CD14-positive monocyte (primary cell): ENCODE measurements at places on chromosomes 3 and 15. TPM values are rescaled to one million over a fixed set of nuclear protein-coding genes. Genes with fewer than 3 reads are reported as not detected.

DNA sequence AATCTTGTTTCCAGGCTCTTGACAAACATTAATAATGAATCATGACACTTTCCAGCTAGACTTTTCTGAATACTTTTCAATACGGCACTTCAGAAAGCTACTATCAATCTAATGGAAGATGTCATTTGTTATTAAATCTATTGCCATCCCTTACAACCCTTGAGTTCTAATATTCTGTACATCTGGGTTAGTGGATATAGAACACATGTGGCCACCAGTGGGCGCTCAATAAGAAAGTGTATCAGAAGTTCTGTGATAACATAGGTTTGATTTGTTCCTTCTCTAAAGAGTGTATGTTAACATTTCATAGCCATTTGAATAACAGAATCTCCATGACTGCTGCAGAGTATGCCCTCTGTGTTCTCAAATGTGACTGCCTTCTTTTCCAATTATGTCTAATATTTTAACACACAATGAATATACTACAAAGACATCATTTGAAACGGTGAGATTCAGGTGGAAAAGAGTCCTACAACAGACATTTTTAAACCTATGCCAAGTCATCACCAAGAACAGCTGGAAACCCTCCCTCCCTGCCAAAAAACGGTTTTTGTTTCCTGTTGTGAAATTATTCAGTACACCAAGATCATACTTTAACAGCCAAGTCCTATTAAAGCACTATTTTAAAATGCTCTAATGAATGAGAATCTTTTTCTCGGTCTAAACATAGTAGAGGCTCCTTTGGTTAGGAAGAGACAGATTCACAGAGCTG, 22.2 kb downstream of the ALDH1A2 start:
- peaks cover 4% of the 10 kb centered on the region for H3K4me1 ChIP-seq
- H3K27me3 ChIP-seq: no peaks in the 10 kb centered on the region
- no peak overlapping the region for H3K27ac ChIP-seq
- no peak overlapping the region for H3K4me3 ChIP-seq

GRCh38 chr15:25892126-25892525, 29.0 kb upstream of the ATP10A start:
- H3K27me3 ChIP-seq: no peaks in the 10 kb centered on the region
- no peak for DNase-seq
- no peak overlapping the region for H3K4me3 ChIP-seq
- no peaks in the 10 kb centered on the region for H3K4me1 ChIP-seq
- H3K27ac ChIP-seq: no peak overlapping the region

GRCh38 chr3:17823036-17823435, 80.6 kb upstream of the TBC1D5 start:
- DNase-seq: no peak
- no peak overlapping the region for H3K4me3 ChIP-seq
- no peaks in the 10 kb centered on the region for H3K36me3 ChIP-seq
- H3K4me1 ChIP-seq: no peaks in the 10 kb centered on the region
- no peak overlapping the region for H3K27ac ChIP-seq
- H3K27me3 ChIP-seq: no peaks in the 10 kb centered on the region

- peaks cover 7% of the 10 kb centered on the region for H3K4me1 ChIP-seq
- no peaks in the 10 kb centered on the region for H3K27me3 ChIP-seq
- DNase-seq: no peak
- H3K4me3 ChIP-seq: no peak overlapping the region
- no peak overlapping the region for H3K27ac ChIP-seq
Observed at GRCh38 chr3:5297895-5298294, 110.4 kb downstream of the EDEM1 start.

DNA sequence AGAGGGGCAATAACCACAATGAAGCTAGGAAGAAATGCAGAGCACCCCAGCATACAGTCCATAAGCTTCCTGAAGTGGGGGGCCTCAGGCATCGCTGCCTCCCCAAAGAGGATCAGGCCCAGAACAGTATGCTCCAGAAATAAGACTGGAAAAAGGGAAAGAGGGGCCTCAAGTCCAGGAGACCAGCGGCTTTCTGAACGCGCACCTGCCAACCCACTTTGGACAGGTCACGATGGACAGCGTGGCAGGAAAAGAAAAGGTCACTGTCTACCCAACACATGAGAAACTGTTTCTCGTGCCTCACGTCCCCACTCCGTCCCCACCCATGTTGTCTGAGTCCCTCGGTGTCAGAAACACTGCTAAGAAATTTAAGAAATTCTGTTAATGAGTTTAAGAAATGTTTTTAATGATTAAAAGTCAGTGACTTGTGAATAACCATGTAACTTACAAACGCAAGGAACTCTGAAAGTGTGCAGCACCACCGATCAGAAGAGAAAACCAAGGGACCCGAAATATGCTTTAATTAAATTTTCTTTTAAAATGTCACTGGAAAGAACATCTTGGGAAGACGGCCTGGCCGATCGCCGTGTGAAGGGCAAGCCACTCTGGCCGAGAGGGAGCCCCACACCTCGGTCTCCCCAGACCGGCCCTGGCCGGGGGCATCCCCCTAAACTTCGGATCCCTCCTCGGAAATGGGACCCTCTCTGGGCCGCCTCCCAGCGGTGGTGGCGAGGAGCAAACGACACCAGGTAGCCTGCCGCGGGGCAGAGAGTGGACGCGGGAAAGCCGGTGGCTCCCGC, 1.7 kb upstream of the PPARG start:
- no peak overlapping the region for H3K27ac ChIP-seq
- H3K4me1 ChIP-seq: peaks cover 17% of the 10 kb centered on the region
- H3K27me3 ChIP-seq: peaks cover 19% of the 10 kb centered on the region
- DNase-seq: no peak

DNA sequence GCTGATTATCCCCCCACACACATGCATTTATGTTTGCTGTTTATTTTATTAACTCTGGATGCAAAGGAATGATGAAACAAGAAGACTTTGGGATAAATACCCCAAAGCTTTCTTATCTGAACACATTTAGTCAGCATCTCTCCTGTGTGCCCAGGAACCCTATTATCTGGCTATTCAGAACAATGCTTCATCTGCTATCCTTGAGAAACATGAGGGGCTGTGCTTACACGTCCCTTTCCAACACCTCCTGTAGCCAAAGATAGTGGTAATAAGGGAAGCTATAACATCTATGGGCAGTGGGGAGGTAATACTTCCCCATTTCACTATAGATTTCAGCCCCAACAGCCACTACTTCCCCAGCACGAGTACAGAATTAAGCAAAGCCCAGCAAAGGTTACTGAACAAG, 94.7 kb downstream of the SSR3 start:
- H3K4me1 ChIP-seq: peaks cover 8% of the 10 kb centered on the region
- H3K4me3 ChIP-seq: no peak overlapping the region
- no peak overlapping the region for H3K27ac ChIP-seq
- no peaks in the 10 kb centered on the region for H3K27me3 ChIP-seq
- peak; percentile 15 for DNase-seq

- no peak overlapping the region for H3K4me3 ChIP-seq
- no peak overlapping the region for H3K27ac ChIP-seq
- peaks cover 16% of the 10 kb centered on the region for H3K4me1 ChIP-seq
Observed at GRCh38 chr3:18738393-18739098, 313.4 kb upstream of the SATB1 start.

- no peak overlapping the region for H3K4me3 ChIP-seq
- no peaks in the 10 kb centered on the region for H3K36me3 ChIP-seq
- no peak overlapping the region for H3K27ac ChIP-seq
- H3K4me1 ChIP-seq: no peaks in the 10 kb centered on the region
Observed at GRCh38 chr3:146881966-146882760, 277.0 kb upstream of the PLSCR5 start.

GRCh38 chr3:172546628-172547214, 23.5 kb upstream of the TNFSF10 start:
- H3K27me3 ChIP-seq: no peaks in the 10 kb centered on the region
- H3K36me3 ChIP-seq: no peaks in the 10 kb centered on the region
- H3K4me3 ChIP-seq: peak overlapping the region; percentile 27
- H3K27ac ChIP-seq: peak overlapping the region; percentile 79

- no peaks in the 10 kb centered on the region for H3K36me3 ChIP-seq
- H3K27ac ChIP-seq: no peak overlapping the region
- DNase-seq: no peak
- no peak overlapping the region for H3K4me3 ChIP-seq
- H3K4me1 ChIP-seq: peaks cover 5% of the 10 kb centered on the region
- no peaks in the 10 kb centered on the region for H3K27me3 ChIP-seq
Observed at GRCh38 chr15:98772895-98773294, 124.6 kb downstream of the IGF1R start.

DNA sequence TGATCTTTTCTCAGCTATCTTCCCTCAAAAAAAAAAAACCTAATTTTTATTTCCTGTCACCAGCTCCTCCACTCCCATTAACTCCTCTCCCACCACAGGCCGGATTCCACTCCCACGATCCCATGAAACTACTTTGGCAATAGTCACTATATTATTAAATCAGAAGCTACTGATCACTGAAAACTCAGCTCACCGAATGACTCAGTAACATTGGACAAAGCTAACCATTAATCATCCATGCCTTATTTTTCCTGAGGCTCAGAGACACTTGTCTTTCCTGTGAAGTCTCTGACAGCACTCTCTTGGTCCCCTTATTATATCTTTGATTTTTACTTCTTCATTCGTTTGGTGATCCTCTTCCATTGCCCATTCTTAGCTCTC, 260.2 kb downstream of the CGGBP1 start:
- H3K27ac ChIP-seq: no peak overlapping the region
- H3K4me3 ChIP-seq: no peak overlapping the region
- peaks cover 32% of the 10 kb centered on the region for H3K4me1 ChIP-seq
- DNase-seq: no peak
- no peaks in the 10 kb centered on the region for H3K36me3 ChIP-seq
- H3K27me3 ChIP-seq: peaks cover 10% of the 10 kb centered on the region

- H3K27ac ChIP-seq: no peak overlapping the region
- no peaks in the 10 kb centered on the region for H3K36me3 ChIP-seq
- H3K4me3 ChIP-seq: no peak overlapping the region
Observed at GRCh38 chr3:171995486-171995885, 43.9 kb upstream of the FNDC3B start.

DNA sequence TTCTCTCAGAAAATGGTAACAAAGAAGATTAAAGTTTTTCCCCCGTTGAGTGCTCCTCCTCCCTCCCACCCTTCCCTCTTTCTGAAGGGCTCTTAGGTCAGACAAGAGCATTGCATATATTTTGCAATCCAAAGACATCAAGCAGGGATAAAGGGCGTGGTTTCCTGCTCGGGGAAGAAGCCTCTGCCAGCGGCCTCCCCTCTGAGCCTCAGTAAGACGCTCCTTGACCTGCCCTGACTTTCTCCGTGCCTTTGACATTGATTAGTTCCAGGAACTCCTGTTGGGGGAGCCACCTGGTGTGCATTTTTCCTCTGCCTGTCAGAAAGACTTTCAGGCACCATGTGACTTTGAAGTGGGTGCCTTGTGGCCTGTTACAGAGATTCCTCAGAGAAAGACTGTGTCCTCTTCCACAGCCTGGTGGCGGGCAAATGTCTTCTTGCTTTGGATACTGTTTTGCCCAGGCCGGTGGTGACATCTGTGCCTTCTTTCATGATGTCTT, 87.2 kb upstream of the TBL1XR1 start:
- H3K27me3 ChIP-seq: no peaks in the 10 kb centered on the region
- H3K36me3 ChIP-seq: no peaks in the 10 kb centered on the region
- H3K27ac ChIP-seq: peak overlapping the region; percentile 79
- peaks cover 54% of the 10 kb centered on the region for H3K4me1 ChIP-seq
- DNase-seq: peak; percentile 68
- no peak overlapping the region for H3K4me3 ChIP-seq

- no peak overlapping the region for H3K4me3 ChIP-seq
- no peaks in the 10 kb centered on the region for H3K27me3 ChIP-seq
- no peaks in the 10 kb centered on the region for H3K36me3 ChIP-seq
- no peak overlapping the region for H3K27ac ChIP-seq
- no peak for DNase-seq
Observed at GRCh38 chr15:59291213-59291549, 81.5 kb downstream of the MYO1E start.

GRCh38 chr3:60758831-60759230, 492.4 kb downstream of the FHIT start:
- H3K27ac ChIP-seq: no peak overlapping the region
- no peak overlapping the region for H3K4me3 ChIP-seq
- H3K27me3 ChIP-seq: no peaks in the 10 kb centered on the region
- DNase-seq: no peak
- peaks cover 37% of the 10 kb centered on the region for H3K4me1 ChIP-seq

DNA sequence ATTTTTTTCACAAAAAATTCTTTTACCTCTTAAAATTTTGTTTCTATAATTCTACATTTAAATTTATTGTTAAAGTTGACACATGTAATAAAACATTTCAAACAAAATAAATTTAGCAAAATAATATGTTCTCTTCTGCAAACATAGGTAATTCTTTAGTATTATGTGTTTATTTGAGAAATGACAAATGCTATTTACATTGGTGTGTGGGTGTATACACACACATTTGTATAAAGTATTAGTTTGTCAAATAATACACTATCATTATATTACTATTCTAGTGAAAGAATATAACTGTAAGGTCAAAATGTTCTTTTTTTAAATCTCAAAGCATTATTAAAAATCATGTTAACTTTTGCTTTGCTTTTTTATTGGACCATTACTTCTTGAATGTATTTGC, 1370.6 kb downstream of the SI start:
- no peak overlapping the region for H3K4me3 ChIP-seq
- H3K27me3 ChIP-seq: no peaks in the 10 kb centered on the region
- DNase-seq: no peak

- no peak overlapping the region for H3K27ac ChIP-seq
- no peak overlapping the region for H3K4me3 ChIP-seq
- H3K4me1 ChIP-seq: no peaks in the 10 kb centered on the region
- no peak for DNase-seq
- no peaks in the 10 kb centered on the region for H3K36me3 ChIP-seq
- H3K27me3 ChIP-seq: no peaks in the 10 kb centered on the region
Observed at GRCh38 chr3:65993134-65993900, 45.4 kb downstream of the MAGI1 start.

DNA sequence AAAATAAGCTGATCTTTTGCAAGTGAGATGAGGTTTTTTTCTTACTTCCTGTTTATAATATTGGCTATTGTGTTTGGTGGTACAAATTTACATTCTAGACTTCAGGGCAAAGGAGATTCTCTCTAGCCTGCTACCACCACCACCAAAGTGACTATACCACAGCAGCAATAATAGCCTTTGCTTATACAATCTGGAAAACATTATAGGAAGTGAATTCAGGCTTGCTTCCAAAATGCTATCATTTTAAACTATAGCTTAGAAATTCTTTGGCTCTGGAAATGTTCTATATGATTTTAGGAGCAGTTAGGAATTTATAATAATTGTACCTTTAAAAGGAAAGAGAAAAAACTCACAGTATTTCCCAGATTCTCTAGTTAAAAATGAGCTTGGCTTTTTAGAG, 94.4 kb downstream of the TFG start:
- DNase-seq: no peak
- H3K27me3 ChIP-seq: no peaks in the 10 kb centered on the region
- no peaks in the 10 kb centered on the region for H3K4me1 ChIP-seq
- H3K4me3 ChIP-seq: no peak overlapping the region
- no peak overlapping the region for H3K27ac ChIP-seq

- no peak for DNase-seq
- no peak overlapping the region for H3K27ac ChIP-seq
- no peaks in the 10 kb centered on the region for H3K4me1 ChIP-seq
- H3K36me3 ChIP-seq: no peaks in the 10 kb centered on the region
- H3K4me3 ChIP-seq: no peak overlapping the region
Observed at GRCh38 chr3:1969281-1969680, 129.4 kb upstream of the CNTN4 start.

Gene KY
- polyA plus RNA-seq: not detected

Gene CRABP1
- not detected for polyA plus RNA-seq

Gene HGD
- polyA plus RNA-seq: 0.23 and 0.29 TPM in 2 replicates

Gene SH2D7
- polyA plus RNA-seq: not detected

Gene CCDC39
- polyA plus RNA-seq: not detected in 2 replicates

Gene HCN4
- polyA plus RNA-seq: not detected

Gene ZNF662
- polyA plus RNA-seq: 0.09 TPM in 1 of 2 replicates, not detected in the other

Gene GOLGA8J
- not detected for polyA plus RNA-seq

Gene FLNB
- polyA plus RNA-seq: 4.0 and 4.3 TPM in 2 replicates

Gene KNL1
- 0.38 TPM for polyA plus RNA-seq

Gene SEMA3G
- polyA plus RNA-seq: not detected

Gene ERICH6
- not detected for polyA plus RNA-seq
